ENCODE measurements at places on chromosomes 11 and 22.

DNA sequence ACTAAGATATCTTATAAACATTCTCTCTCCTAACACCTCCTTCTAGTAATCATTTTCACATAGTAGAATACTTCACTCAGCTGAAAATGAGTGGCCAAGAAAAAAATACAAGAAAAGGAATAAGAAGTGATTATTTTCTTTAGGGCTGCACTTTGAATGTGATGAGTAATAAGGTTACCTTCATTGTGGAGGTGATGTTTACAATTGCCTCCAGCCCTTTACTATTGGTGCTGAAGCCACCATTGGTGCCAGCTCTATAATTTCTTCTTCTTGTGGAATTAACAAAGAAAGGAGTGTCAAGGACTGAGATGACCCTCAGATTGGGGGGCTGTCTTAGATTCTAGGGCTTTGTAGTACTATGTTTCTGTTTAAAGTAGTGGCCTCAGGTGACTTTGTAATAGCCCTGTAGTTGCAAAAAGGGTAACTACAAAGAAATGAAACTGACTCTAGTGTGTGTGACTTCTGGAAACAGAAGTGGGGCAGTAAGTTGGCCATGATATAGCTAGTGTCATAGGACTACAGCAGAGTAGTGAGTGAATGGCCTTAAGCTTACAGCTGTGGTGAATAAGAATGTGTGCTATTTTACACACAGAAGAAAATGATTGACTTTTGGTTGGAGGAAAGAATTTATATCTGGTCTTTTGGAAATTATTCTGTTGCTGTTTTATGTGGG, 287.2 kb downstream of the TMEM135 start:
- DNase-seq, result no peak

- DNase-seq, result peak; percentile 19
Observed at GRCh38 chr22:40449676-40450035, 79.3 kb downstream of the SGSM3 start.

- no peak for DNase-seq
Observed at GRCh38 chr11:124440608-124441007, 4.9 kb downstream of the OR8B8 start.

- DNase-seq, result no peak
Observed at GRCh38 chr11:9692691-9693090, 28.8 kb downstream of the SWAP70 start.

DNA sequence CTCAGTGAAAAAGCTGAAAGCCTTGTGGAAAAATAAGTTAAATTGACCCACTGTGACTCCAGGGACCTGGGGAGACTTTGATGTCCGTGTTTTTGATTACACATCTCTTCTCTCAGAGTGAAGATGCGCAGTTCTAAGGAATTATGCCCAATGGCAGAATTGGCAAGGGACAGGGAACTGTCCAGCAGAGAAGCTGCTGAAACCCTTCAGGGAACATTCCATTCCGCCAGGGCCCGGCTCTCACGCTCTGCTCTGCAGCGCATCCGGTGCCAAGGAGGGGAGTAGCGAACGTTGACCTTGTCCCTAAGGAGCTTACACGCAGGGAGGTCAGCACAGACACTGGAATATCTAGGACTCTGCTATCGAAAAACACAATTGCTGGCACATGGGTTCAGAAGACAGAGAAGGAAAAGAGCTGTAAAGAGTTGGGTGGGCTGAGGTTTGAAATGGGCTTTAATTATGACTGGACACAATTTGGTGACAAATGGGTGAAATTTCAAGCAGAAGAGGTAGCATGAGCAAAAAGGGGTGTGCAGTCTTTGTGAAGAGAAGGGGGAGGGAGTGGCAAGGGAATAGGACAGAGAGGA, 64.5 kb upstream of the B3GAT1 start:
- DNase-seq, result no peak

- no peak for DNase-seq
Observed at GRCh38 chr11:6825231-6825744, 20.2 kb upstream of the OR10A5 start.

DNA sequence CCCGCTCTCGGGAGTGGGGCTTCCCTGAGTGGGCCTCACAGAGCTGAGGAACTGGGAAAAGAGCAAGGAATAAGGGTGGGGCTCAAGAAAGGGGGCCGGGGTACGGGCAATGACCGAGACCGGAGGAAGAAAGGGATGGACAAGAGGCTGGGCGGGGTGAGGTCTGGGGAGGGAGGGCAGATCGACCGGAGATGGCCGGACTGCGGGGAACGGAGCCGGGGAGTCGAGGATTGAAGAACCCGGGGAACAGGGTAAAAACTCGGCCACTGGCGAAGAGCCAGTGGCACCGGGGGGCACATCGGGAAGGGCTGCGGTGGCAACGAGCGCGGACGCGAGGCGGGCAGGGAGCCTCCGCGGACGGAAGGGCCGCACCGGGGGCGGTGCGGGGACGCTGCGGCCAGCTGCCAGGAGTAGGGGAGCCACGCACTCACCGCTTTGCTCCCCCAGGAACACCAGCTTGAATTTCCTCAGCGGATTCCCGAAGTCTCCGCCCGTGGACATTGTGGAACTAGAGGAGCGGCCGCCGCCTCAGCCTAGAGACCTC, 667 bp downstream of the RAB6A start:
- DNase-seq, result no peak

- DNase-seq, result no peak
Observed at GRCh38 chr11:47241841-47242301, 6.7 kb downstream of the ACP2 start.

- DNase-seq, result no peak
Observed at GRCh38 chr11:73622926-73623593, 23.3 kb upstream of the PLEKHB1 start.

- no peak for DNase-seq
Observed at GRCh38 chr11:118215765-118216164, 9.0 kb downstream of the JAML start.

GRCh38 chr22:48896766-48897644, 930.7 kb downstream of the BRD1 start:
- DNase-seq, result no peak

DNA sequence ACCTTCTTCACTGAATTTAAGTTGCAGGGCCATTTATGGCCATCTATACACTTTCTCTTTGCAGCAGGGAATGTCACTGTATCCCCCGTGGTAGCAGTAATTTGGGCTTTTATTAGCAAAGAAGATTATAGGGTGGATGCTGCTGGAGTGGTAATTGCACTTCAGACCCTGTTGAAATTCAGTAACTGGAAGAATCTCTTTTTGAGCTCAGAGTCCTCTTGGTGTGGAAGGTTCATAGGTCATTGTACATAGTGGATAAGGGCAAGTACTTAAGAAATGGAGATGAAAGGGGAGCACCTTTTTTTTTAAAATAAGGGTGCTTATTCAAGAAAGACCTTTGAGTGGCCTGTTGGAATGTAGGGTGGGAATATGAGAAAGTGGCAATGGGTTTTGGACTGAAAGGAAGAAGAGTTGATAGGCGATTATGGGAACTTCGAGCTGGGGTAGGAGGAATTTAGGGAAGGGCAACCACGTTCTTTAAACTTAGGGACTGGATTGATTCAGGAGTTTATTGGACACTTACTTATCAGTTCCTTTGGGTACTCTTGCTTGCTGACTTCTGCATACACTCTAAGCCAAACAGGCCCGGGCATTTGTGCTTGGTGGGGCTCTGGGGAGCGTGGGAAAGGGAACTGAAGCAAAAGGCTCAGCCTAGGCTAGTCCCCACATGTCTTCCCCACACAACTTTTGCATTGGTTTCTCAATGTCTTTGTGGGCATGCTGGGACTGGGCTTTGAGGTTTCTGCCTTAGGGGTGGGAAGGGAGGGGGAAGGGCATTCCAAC, 26.5 kb downstream of the CTNND1 start:
- no peak for DNase-seq

DNA sequence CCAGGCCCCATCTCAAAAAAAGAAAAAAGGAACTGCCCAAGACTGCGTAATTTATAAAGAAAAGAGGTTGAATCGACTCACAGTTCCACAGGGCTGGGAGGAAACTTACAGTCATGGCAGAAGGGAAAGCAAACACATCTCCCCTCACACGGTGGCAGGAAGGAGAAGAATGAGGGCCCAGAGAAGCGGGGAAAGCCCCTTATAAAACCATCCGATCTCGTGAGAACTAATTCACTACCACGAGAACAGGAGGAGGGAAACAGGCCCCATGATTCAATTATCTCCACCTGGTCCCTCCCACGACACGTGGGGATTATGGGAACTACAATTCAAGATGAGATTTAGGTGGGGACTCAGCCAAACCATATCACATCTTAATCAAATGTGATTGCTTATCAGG, 82.2 kb downstream of the BUD13 start:
- DNase-seq, result no peak

GRCh38 chr22:21996175-21996720, 13.7 kb upstream of the TOP3B start:
- DNase-seq, result no peak

DNA sequence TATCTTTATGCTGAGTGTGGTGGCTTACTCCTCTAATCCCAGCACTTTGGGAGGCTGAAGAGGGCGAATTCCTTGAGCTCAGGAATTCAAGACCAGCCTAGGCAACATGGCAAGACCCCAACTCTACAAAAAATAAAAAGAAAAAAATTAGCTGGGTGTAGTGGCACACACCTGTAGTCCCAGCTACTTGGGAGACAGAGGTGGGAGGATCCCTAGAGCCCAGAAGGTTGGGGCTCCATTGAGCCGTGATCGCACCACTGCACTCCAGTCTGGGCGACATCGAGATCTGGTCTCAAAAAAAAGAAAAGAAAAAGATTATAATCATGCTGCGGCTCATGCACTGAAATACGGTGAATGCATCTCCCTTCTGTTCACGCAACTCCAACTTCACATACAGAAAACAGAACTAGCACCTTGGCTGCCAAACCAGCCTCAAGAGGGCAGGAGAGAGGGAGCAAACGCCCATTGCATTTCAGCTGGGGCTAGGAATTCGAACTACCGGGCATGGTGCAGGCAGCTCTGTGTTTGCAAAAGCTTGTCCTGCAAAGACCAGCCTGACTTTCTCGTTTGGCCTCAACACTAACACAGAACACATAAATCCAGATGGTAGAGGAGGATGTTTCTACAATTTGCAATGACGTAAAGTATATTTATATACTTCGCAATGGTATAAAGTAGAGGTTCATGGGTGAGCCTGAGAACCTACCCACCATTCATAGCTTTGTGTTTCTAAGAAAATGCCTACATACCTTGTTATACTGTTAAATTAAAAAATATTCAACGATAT, 6.3 kb upstream of the SYNGR1 start:
- DNase-seq, result no peak

GRCh38 chr11:118639899-118640298, 32.5 kb downstream of the PHLDB1 start:
- no peak for DNase-seq

- no peak for DNase-seq
Observed at GRCh38 chr11:110422306-110422905, 7.3 kb upstream of the FDX1 start.

- no peak for DNase-seq
Observed at GRCh38 chr22:25475257-25476022, 89.0 kb upstream of the GRK3 start.

- no peak for DNase-seq
Observed at GRCh38 chr11:7098235-7098832, 9.5 kb downstream of the RBMXL2 start.

- peak; percentile 84 for DNase-seq
Observed at GRCh38 chr11:72722050-72722748, 30.0 kb downstream of the ARAP1 start.

- no peak for DNase-seq
Observed at GRCh38 chr11:75481223-75481921, 44.4 kb downstream of the GDPD5 start.

- DNase-seq, result peak; percentile 42
Observed at GRCh38 chr11:43868852-43869567, 11.6 kb upstream of the ALKBH3 start.

- DNase-seq, result no peak
Observed at GRCh38 chr22:44496844-44497217, 1.2 kb downstream of the RTL6 start.

GRCh38 chr11:121489823-121490222, 37.1 kb upstream of the SORL1-AS1 start:
- no peak for DNase-seq

DNA sequence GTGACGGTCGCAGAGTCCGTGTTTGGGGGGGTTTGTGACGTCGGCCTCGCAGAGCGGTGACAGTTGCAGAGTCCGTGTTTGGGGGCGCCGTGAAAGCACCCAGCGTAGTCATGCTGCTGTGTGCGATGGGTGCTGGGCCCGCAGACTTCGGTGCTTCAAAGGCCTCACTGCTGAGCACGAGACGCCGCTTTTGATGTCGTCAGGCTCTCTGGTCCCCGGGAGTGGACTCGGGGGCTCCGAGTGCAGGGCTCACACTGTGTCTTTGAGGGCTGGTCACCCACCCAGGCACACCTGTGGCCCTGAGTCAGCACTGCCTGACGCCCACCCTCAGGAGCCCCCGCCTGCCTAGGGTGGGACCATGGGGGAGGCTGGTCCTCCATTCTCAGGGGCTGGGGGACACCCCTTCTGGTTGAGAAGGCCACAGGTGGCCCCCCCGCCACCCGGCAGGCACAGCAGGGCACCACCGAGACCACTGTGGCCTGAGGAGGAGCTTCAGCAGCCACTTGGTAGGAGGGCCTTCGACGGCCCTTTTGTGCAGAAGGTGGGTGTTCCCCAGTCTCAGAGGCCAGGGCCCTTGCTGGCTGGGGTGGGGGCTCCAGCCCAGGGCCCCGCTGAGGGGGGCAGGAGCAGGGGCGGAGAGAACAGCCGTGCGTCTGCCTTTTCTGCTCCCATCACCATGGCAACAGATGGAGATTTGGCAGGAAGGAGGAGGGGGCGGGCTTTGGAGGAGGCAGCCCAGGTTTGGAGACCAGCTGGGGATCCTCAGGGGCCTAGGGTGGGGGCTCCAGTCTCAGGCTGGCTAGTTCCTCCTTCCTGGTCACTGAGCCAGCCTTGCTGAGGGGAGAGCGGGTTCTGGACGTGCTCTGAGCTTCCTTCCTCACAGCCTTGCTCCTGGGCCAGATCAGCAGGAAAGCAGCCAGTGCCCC, 20.9 kb downstream of the BRSK2 start:
- no peak for DNase-seq

DNA sequence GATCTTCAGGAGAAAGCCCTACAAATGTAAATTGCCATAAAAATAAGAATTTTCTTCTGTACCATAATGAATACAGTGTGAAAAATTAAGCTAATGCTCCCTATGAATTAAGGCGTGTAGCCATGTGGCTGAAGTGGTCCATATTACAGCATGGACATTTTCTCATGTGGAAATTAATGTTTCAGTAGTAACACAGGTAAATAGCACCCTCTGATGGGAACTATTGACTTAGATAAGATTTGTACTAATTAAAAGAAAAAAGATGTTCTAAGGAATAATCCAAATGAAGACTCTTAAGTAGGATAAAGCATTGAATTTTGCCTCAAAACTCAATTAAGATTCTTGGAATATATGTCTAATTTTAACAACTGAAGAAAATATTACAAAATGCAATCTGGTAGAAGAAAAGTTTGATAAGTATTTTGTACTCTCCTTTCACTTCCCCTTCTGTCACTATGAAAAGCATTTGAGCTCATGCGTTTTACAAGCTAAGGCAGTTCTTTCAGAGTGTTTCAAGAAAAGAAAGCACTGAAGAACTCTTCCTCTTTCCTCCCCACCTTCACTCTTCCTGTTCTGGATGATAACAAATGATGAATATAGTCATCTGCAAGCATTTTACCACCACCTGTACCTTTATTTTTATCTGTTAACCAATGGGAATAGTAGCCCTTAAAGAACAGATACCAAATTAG, 9.9 kb upstream of the OR8D2 start:
- DNase-seq, result no peak

- DNase-seq, result no peak
Observed at GRCh38 chr22:36102995-36103394, 57.6 kb downstream of the APOL3 start.
